Osteoblast (primary cell): ENCODE measurements at places on chromosomes 3 and 15. TPM values are rescaled to one million over a fixed set of nuclear protein-coding genes. Genes with fewer than 3 reads are reported as not detected.
A peak's percentile ranks its signal among the peaks of the same experiment; 100 is the strongest.

DNA sequence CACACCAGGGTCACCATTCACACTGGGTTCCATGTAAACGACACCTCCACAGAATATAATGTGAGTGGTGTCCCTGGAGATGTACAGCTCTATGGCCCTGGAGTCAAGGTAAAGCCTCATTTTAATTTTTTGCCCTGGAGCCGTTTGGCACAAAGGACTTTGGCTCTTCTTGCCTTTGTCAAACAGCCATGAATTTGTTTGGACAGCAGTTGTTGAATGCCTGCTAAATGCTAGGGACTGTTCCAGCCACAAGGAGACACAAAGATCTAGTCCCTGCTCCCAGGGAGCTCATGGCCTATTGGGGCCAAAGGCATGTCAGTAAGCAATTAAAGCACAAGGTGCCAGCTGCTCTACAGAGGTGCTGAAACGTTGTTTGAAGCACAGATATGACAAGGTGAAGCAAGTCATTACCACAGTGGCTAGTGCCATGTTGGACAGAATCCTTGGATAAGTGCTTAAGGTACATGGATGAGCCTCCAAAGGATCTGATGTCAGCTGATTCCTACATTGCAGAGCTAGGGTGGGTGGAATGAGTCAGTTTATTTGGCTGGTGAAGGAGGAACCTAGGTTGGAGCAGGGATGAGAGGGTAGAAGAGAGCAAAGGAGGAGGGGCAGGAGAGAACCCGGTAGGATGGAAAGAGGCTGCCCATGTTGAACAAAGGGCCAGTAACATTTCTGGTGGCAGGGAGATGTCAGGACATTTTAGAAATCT is 171.9 kb upstream of the CTDSPL start:
- no peaks in the 10 kb centered on the region for H3K4me1 ChIP-seq
- peaks cover 10% of the 10 kb centered on the region for H3K27me3 ChIP-seq
- H3K36me3 ChIP-seq, result no peaks in the 10 kb centered on the region
- no peak overlapping the region for H3K4me3 ChIP-seq

DNA sequence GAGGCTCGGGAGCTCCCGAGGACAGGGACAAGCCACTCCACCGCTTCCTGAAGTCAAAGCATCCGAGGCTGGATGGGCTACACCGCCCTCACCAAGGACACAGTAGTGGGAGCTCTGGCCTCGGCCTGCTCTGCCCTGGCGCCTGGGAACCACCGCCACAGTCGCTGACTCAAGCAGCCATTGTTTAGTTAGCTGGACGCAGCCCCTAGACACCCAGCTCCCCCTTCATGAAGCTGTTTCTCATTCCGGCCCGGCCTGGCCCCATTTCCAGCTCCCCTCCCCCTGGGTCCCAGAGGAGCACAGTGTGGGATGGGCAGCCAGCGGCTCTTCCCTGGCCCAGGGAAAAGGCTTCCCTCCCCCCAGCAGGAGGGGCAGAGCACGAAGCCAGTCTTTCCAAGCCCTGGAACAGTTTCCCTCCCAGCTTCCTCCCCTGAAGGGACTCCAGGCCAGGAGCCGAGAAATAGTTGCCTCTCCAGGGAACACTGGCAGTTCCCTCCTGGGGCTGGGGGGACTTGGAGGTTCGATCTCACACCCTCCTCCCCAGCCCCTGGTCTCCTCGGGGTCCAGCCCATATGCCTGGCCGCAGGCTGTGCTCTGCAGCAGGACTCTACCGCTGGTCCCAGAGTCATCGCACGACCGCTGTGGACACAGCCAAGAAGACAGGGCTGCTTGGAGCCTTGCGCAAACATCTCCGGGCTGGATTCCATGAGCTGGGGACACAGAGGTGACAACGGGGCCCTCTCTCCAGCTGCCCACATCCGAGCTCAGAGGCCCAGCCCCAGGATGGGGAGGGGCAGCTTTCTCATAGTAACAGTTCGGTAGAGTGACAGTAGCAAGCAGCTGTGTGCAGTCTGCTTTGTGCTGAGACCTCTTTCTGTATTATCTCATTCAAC is 10.0 kb downstream of the PLXND1 start:
- H3K36me3 ChIP-seq, result no peaks in the 10 kb centered on the region
- H3K27me3 ChIP-seq, result no peaks in the 10 kb centered on the region
- H3K4me3 ChIP-seq, result peak overlapping the region; percentile 43

DNA sequence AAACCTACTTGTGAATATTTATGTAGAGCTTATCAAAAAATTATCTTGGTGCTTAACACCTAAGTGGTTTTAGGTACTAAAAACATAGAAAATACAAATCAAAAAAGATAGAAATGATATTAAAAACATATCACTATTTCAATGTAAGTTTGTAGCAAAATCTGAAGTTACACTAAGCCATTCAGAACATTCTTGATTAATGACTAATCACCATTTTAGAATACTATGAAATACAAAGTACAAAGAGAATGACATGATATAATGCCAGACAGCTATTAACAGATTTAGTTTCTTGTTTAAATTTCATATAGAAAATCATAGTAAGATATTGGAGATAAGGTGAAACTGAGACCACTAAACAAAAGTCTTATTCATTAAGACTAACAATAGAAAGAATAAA is 169.7 kb upstream of the AGTR1 start:
- DNase-seq, result no peak
- no peak overlapping the region for H3K27ac ChIP-seq
- no peaks in the 10 kb centered on the region for H3K27me3 ChIP-seq
- H3K4me1 ChIP-seq, result no peaks in the 10 kb centered on the region
- no peak overlapping the region for H3K4me3 ChIP-seq

GRCh38 chr15:26382444-26383072 is 390.3 kb downstream of the GABRB3 start:
- no peaks in the 10 kb centered on the region for H3K27me3 ChIP-seq
- H3K4me3 ChIP-seq, result no peak overlapping the region
- no peak overlapping the region for H3K27ac ChIP-seq
- no peaks in the 10 kb centered on the region for H3K4me1 ChIP-seq
- DNase-seq, result no peak

GRCh38 chr15:70031713-70032112 is 66.0 kb downstream of the TLE3 start:
- H3K4me3 ChIP-seq, result no peak overlapping the region
- no peaks in the 10 kb centered on the region for H3K4me1 ChIP-seq
- H3K27ac ChIP-seq, result no peak overlapping the region
- no peak for DNase-seq

- no peak for DNase-seq
- no peaks in the 10 kb centered on the region for H3K27me3 ChIP-seq
- H3K36me3 ChIP-seq, result no peaks in the 10 kb centered on the region
- no peak overlapping the region for H3K4me3 ChIP-seq
These were observed 14.5 kb downstream of the NEK10 start for GRCh38 chr3:27354588-27355203.

DNA sequence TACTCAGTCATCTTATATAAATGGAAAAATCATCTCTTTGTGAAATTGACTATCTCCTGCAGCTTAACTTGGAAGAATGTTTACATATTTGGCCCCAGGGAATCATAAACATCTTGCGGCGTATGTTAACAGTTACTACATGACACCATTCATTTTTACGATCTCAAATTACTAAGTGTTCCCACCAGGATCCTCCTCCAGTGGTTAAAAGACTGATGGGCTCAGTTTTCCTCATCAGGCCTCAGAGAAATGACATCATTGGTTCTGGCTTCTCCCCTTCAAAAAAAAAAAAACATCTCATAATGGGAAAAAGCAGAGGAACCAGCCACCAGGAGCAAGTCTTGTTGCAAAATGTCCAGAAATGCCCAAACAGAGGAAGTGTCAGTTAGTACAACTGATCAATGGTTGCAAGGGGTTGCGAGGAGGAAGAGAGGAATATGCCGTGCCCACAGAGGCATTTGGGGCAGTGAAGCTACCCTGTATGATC is 70.5 kb upstream of the LIPC start:
- no peaks in the 10 kb centered on the region for H3K36me3 ChIP-seq
- no peak overlapping the region for H3K27ac ChIP-seq
- peaks cover 16% of the 10 kb centered on the region for H3K4me1 ChIP-seq
- DNase-seq, result peak; percentile 86

- H3K27ac ChIP-seq, result no peak overlapping the region
- no peaks in the 10 kb centered on the region for H3K4me1 ChIP-seq
- peaks cover 5% of the 10 kb centered on the region for H3K36me3 ChIP-seq
- H3K27me3 ChIP-seq, result no peaks in the 10 kb centered on the region
- DNase-seq, result no peak
- H3K4me3 ChIP-seq, result no peak overlapping the region
These were observed 72.8 kb upstream of the MYO5C start for GRCh38 chr15:52368402-52368801.

DNA sequence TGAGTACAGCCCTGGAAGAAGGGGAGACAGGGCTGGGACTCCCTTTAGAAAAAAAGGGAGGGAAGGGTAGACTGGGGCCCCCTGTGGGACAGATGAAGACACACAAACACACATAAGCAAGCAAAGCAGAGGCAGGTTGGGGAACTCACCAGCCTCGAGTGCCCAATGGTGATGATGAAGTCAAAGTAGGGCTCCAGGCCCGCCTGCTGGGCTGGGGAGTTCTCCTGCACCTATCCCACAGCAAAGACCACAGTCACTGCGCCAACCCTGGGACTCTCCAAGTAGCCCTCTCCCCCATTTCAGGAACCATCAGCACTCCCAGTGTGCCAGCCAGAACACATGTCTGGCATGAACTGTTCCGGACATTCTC is 4.1 kb downstream of the GORASP1 start:
- no peak for DNase-seq
- no peaks in the 10 kb centered on the region for H3K27me3 ChIP-seq
- peaks cover 23% of the 10 kb centered on the region for H3K36me3 ChIP-seq
- H3K27ac ChIP-seq, result no peak overlapping the region
- peaks cover 16% of the 10 kb centered on the region for H3K4me1 ChIP-seq

GRCh38 chr15:78642331-78642730 is 1.3 kb upstream of the CHRNB4 start:
- H3K27ac ChIP-seq, result no peak overlapping the region
- no peaks in the 10 kb centered on the region for H3K36me3 ChIP-seq
- H3K4me3 ChIP-seq, result no peak overlapping the region
- no peak for DNase-seq

DNA sequence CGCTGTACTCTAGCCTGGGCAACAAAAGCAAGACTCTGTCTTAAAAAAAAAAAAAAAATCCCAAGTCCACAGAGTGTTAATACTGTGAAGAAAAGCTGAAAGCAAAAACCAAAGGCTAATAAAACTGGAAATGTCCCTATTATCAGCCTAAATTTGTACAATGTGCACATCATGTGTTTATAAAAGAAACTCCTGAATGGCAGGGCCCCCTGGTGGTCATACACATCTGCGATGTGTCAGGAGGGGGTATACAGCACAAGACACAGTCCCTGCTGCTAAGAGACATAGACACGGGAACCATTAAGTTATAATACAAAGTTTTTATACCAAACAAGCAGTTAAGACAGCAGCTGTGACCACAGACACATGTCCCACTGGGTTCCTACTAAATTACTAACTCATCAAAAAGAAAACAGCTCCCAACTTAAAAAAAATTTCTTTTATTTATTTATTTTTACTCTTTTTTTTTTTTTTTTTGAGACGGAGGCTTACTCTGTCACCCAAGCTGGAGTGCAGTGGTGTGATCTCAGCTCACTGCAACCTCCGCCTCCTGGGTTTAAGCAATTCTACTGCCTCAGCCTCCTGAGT is 31.0 kb downstream of the IDH2 start:
- peaks cover 33% of the 10 kb centered on the region for H3K36me3 ChIP-seq
- no peaks in the 10 kb centered on the region for H3K4me1 ChIP-seq
- no peaks in the 10 kb centered on the region for H3K27me3 ChIP-seq
- H3K27ac ChIP-seq, result no peak overlapping the region
- DNase-seq, result peak; percentile 95

- no peaks in the 10 kb centered on the region for H3K36me3 ChIP-seq
- no peak for DNase-seq
- no peak overlapping the region for H3K27ac ChIP-seq
- H3K4me3 ChIP-seq, result no peak overlapping the region
- H3K4me1 ChIP-seq, result no peaks in the 10 kb centered on the region
These were observed 61.7 kb downstream of the FAM227B start for GRCh38 chr15:49558929-49559328.

DNA sequence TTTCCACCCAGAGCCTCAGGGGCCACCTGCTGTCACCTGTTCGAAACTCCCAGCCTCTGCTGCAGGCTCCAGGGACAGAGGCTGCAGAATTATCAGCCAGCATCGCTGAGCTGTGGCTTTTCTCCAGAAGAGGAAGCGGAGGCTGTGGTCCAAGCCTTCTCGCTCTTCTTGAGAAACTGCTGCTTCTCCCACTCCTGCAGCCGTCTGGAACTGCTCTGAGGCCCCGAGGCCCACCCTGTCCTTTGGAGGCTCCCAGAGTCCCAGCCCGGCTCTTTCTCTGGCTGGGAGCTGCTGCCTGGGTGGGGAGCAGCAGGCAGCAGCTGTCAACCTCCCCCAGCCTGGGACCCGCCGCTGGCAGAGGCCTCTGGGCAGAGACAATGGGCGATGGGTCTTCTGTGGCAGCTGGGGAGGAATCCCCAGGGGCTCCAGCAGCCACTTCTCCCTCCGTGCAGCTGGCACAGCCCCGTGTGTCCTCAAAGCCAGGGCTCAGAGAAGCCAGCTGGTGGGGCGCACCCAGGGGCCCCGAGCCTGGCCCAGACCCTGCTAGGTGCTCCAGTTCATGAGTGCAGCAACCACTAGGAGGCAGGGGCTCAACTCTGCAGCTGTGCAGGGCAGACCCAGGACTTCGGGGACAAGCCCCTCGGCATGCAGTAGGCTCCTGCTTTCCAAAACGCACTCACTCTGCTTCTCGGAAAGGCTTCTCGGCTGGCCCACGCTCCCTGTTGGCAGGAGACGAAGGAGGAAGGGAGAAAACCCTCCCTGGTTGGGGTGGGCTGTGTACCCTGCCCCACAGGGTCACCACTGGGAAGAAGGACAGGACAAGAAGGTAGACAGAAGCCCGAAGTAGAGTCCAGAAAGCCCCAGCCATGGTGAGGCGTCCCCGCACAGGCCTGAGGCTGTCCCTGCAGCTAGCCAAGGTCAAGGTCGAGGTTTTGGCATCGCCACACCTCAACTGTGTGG is 49.9 kb upstream of the FURIN start:
- H3K4me1 ChIP-seq, result peaks cover 5% of the 10 kb centered on the region
- no peak overlapping the region for H3K27ac ChIP-seq
- no peaks in the 10 kb centered on the region for H3K27me3 ChIP-seq
- DNase-seq, result peak; percentile 56

GRCh38 chr15:72566973-72567372 is 87.5 kb upstream of the GOLGA6B start:
- H3K4me1 ChIP-seq, result no peaks in the 10 kb centered on the region
- H3K27me3 ChIP-seq, result no peaks in the 10 kb centered on the region
- H3K4me3 ChIP-seq, result no peak overlapping the region
- DNase-seq, result no peak
- no peak overlapping the region for H3K27ac ChIP-seq

DNA sequence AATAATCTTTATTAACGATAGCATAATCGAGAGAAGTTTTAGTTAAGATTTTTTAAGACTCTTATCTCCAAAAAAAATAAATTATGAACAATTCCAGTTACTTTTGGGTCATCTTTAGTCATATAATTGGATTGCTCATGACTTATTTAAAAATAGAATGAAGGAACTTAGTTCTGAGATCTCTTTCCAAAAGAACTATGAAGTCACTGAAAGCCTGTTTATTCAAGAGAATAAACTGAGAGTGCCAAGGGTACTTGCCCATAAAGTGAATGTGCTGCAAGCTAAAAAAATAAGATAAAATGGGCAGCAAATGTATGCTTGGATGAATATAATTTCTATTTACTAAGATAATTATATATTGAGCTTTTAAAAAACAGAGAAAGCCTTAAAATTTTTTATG is 176.5 kb upstream of the PLSCR5 start:
- no peak overlapping the region for H3K4me3 ChIP-seq
- H3K4me1 ChIP-seq, result peaks cover 37% of the 10 kb centered on the region

The TNFSF10 gene
- 3.5 and 4.0 TPM in 2 replicates for total RNA-seq

The HRG gene
- not detected in 2 replicates for total RNA-seq

The ITIH1 gene
- not detected in 2 replicates for total RNA-seq

The CFAP92 gene
- total RNA-seq, result not detected in 2 replicates

The KLHL40 gene
- total RNA-seq, result not detected in 2 replicates
